ENCODE measurements at places on chromosomes 13 and 19.

DNA sequence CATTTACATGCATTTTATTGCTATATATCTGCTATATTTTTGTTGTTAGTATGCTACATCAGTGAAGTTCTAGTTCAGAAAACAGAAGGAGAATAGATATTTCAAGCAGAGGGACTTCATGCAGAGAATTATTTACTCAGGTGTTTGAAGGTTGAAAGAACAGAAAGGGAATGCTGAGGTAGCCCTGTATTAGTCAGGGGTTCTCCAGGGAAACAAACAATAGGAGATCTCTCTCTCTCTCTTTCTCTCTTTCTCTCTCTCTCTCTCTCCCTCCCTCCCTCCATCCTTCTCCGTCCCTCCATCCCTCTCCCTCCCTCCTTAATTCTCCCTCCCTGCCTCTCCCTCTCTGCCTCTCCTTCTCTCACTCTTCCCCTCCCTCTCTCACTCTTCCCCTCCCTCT, 114.3 kb upstream of the TDRD3 start:
- DNase-seq = no peak

DNA sequence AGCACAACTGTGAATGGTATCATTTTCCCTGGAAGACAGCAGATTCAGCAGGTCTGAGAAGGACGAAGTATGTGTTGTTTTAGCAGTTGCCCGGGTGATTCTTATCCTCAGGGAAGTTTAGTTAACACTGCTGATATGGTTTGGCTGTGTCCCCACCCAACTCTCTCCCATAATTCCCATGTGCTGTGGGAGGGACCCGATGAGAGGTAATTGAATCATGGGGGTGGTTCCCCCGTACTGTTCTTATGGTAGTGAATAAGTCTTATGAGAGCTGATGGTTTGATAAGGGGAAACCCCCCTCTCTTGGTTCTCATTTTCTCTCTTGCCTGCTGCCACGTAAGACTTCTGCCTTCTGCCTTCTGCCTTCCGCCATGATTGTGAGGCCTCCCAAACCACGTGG, 81.0 kb upstream of the UBAC2 start:
- no peak for DNase-seq

DNA sequence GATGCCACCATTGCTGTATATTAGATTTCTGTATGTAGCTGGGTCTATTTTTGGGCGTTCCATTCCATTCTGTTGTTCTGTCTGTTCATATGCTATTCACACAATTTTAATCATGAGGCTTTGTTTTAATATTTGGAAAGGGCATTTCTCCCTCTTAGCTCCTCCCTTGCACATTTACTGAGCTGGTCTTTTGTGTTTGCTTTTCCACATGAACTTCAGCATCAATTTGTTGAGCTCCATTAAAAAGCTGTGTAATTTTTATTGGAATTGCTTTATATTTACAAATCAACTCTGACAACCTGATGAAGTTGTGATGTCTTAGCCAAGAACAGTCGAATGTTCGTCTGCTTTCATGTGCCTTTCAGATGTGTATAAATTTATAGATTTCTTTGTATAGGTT, 14.0 kb downstream of the WASF3 start:
- no peak for DNase-seq

DNA sequence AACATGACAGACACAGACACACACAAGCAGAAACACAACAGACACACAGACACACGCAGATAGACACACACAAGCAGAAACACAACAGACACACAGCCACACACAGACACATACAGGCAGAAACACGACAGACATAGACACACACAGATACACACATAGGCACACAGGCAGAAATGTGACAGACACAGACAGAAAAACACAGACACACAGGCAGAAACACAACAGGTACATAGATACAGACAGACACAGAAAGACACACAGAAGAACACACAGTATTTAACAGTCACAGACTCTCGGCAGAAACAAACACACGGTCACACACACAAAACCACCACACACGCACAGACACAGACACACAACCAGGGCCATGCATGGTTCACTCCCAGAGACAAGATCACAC, 905 bp downstream of the TBXA2R start:
- DNase-seq = no peak

GRCh38 chr19:35029737-35030256, 473 bp upstream of the SCN1B start:
- DNase-seq = no peak

- DNase-seq = no peak
Measured at GRCh38 chr19:53462861-53463260, 4.7 kb upstream of the ZNF813 start.

DNA sequence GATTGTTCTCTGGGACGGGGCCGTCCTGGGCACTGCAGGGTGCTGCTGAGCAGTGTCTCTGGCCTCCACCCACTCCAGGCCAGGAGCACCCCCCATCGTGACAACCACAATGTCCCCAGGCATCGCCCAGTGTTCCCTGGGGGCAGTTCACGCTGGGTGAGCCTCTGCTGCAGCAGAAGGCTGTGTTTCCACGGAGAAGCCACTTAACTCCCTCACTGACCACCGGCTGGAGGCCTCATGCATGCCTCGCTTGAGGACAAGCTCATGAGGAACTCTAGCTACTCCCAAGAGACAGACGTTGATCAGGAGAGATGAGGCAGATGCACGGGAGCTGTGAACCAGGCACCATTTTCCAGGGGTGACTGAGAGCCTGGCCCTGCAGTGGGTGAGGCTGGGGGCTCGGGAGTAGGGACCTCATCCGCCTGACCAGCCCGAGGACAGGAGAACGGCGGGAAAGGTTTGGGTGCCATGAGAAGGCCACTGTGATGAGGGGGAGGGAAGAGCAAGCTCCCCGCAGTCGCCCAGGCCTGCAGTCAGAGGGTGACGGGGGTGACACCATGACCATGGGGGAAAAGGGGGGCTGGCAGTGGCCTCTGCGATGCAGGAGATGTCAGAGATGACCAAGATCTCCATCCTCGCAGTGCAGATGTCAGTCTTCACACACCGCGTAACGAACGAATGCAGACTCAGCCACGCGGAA, 5.1 kb downstream of the SLC39A3 start:
- no peak for DNase-seq

- no peak for DNase-seq
Measured at GRCh38 chr13:41766439-41766838, 194.5 kb downstream of the VWA8 start.

DNA sequence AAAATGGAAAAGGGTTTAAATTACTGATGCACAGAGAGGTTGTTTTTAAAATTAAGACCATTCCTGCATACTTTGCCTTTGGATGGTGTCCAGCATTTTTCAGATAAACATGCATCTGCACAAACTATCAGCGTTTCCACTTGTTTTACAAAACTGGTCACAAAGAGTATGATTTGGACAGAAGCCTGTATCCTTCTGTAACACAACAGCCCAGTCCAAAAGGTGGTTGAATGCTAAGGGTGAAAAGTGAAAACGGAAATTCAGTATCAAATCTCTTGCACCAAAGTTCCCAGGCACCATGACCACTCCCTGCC, 21.7 kb upstream of the DOCK9 start:
- no peak for DNase-seq

- no peak for DNase-seq
Measured at GRCh38 chr19:51431124-51431523, 13.7 kb upstream of the SIGLEC10 start.

DNA sequence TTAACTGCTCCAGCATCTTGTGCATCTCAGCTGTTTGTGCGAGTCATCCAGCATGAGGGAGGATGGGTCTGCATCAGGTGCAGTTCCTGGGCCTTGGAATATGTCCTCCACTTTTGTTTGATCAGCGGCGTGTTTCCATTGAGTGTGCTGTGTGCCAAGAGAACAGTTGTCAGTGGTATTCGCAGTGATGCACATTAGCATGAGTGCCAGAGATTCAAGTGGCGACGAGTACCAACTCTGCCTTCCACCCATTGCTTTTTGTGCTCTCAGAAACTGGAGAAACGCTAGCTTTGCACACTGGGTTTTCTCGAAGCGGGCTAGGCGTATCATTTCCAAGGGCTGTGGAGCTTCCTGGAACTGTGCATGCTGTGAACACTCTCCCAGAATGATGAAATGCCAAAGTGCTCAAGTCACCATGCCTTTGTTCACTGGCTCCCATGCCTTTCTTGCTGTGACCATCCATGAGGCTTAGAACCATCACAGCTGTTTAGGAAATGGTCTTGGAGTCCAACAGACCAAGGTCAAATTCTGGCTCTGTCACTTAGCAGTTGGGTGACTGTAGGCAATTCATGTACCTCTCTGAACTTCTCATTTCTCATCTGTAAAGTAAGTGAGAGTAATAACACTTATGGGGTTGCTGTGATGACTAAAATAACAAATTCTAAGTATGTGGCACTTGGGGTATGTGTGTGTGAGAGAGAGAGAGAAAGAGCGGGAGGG, 18.4 kb downstream of the LRCH1 start:
- no peak for DNase-seq

GRCh38 chr19:4363571-4364304, 20.4 kb downstream of the MPND start:
- DNase-seq = no peak

- no peak for DNase-seq
Measured at GRCh38 chr19:38686530-38686888, 39.1 kb downstream of the ACTN4 start.

DNA sequence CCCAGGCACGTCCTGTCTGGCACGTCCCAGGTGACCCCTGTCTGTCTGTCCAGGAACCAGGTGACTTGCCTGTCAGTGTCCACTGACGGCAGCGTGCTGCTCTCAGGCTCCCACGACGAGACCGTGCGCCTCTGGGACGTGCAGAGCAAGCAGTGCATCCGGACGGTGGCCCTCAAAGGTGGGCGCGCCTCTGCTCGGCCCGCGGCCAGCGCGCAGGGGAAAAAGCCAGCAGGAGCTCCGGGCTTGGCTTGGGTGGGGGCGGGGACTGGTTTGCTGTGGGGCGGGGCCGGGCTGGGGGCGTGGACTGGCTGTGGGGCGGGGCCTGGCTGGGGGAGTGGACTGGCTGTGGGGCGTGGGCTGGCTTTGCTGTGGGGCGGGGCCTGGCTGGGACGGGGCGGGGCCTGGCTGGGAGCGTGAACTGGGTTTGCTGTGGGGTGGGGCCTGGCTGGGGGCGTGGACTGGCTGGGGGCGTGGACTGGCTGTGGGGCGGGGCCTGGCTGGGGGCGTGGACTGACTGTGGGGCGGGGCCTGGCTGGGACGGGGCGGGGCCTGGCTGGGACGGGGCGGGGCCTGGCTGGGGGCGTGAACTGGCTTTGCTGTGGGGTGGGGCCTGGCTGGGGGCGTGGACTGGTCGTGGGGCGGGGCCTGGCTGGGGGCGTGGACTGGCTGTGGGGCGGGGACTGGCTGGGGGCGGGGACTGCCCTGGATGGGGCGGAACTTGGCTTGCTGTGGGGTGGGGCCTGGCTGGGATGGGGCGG, 7.2 kb downstream of the WDR18 start:
- DNase-seq = no peak

DNA sequence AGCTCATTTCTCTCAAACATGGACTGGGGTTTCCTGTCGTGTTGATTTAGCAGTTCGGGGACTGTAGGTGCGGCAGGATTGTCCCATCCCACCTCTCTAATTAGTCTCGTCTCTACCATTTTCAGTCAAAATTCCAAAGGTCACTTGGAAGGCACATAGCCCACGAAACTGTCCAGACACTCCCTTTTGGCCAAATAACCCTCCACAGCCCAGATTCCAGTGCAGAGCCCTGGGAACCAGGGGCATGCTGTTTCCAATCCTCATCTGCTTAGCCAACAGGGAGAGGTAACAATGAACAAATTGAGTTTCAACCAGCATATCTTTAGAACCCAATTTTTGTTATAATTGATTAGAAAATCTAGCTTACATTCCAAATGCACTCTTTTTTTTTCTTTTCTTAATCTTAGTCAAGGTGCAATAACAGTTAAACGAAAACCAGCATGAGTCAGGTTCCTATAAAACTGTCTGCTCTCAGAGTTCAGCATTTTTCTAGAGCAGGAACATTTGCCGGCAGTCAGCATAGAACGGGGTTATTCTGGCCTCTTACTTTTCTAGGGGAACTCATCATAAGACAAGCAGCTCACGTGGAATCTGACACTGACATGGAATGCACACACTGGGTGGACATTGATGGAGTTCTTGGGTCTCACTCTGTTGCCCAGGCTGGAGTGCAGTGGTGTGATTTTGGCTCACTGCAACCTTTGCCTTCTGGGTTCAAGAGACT, 14.4 kb upstream of the CEBPA start:
- no peak for DNase-seq

GRCh38 chr13:43799191-43799590, 12.4 kb upstream of the ENOX1 start:
- DNase-seq = no peak

DNA sequence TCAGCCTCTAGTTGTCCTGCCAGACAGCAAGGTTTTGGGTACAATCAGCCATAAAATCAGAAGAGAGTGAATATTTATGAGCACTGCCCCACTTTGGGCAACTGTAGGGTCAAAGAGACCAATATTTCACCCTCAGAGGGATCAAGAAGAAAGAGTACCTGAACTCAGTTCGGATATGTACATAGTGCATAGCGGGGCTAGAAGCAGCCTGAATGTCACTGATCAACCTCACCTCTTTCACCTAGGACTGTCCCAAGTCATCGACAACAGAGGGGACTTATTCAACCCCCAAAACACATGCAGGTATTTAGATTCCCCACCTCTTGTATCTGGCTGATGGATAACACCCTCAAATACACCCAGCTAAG, 446.9 kb downstream of the COG6 start:
- no peak for DNase-seq

DNA sequence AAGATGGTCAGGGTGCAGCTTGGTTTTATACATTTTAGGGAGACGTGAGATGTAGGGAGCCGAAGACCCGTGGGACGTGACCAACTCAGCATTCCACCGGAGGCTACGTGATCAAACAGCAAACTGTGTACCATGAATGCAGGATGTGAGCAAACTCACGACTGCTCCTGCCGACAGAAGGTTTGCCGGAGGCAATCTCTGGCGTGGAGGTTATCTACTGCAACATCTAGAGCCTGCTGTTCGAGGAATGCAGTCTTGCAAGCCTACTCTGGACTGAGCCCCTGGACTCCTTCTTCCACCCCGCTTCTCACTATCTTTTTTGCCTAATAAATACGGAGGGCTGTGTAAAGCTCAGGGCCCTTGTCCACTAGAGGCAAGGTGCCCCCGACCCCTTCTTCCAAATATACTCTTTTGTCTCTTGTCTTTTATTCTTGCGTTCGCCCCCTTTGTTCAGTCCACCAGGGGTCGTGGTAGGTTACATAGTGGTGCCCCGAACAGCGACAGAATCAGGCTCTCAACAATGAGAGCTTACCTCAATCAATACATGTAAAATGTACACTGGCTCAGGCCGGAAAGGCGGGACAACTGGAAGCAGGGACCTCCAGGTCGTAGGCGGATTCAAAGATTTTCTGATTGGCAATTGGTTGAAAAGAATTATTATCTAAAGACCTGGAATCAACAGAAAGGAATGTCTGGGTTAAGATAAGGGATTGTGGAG, 8.9 kb upstream of the OR1I1 start:
- DNase-seq = no peak

- no peak for DNase-seq
Measured at GRCh38 chr19:55158848-55159749, 1.6 kb upstream of the TNNI3 start.

- no peak for DNase-seq
Measured at GRCh38 chr13:51364404-51365008, 25.0 kb downstream of the SERPINE3 start.

GRCh38 chr13:39578821-39579291, 24.1 kb downstream of the LHFPL6 start:
- DNase-seq = no peak
